ENCODE measurements at places on chromosomes 2 and 18.

GRCh38 chr18:79855147-79855933, 57.6 kb downstream of the KCNG2 start:
- H3K4me3 ChIP-seq, result no peak overlapping the region
- H3K27me3 ChIP-seq, result no peaks in the 10 kb centered on the region
- H3K36me3 ChIP-seq, result no peaks in the 10 kb centered on the region
- H3K4me1 ChIP-seq, result no peaks in the 10 kb centered on the region
- DNase-seq, result no peak

GRCh38 chr18:11980163-11980493, 1.2 kb upstream of the IMPA2 start:
- no peak for DNase-seq
- H3K4me3 ChIP-seq, result peak overlapping the region; percentile 43
- H3K4me1 ChIP-seq, result peaks cover 1% of the 10 kb centered on the region
- H3K27ac ChIP-seq, result no peak overlapping the region

- no peak overlapping the region for H3K4me3 ChIP-seq
- DNase-seq, result no peak
- no peaks in the 10 kb centered on the region for H3K27me3 ChIP-seq
- H3K36me3 ChIP-seq, result peaks cover 17% of the 10 kb centered on the region
- no peak overlapping the region for H3K27ac ChIP-seq
- no peaks in the 10 kb centered on the region for H3K4me1 ChIP-seq
These were observed 20.4 kb upstream of the BCL2 start for GRCh38 chr18:63339920-63340484.

DNA sequence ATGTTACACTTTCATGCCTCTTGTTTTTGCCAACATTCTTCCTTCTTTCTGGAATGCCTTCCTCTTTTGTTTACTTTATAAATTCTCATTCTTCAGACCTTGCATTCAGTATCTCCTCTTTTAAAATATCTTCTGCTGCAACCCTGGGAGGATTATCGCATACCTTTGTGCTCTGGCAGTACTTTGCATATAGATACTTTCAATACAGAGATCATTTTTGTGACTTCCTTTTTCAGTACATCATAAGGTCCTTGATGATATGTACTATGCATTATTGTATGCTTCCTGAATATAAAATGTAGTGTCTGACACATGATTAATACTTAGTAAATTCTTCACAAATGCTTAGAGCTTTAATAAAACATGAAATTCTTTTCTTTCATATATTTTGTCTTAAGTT, 538.7 kb downstream of the TRIB2 start:
- H3K4me1 ChIP-seq, result no peaks in the 10 kb centered on the region
- H3K27ac ChIP-seq, result no peak overlapping the region
- no peaks in the 10 kb centered on the region for H3K36me3 ChIP-seq
- no peaks in the 10 kb centered on the region for H3K27me3 ChIP-seq

DNA sequence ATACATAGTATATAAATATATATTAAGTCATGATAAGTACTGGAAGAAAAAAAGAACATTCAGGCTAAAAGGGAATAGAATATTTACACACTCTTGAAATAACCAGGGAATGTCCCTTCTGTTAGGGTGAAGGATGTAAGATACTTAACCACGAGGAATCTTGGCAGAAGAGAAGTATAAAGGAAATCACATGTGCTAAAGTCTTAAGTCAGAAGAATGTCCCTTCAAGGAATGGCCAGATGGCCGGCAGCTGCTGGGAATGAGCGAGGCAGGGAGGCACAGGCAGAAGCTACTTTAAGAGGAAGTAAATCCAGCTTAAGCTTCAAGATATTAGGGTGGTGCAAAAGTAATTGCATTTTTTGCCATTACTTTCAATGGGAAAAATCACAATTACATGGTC, 5.5 kb downstream of the CCDC102B start:
- no peak for DNase-seq
- no peaks in the 10 kb centered on the region for H3K36me3 ChIP-seq
- no peak overlapping the region for H3K4me3 ChIP-seq
- H3K27ac ChIP-seq, result no peak overlapping the region
- H3K27me3 ChIP-seq, result no peaks in the 10 kb centered on the region
- H3K4me1 ChIP-seq, result no peaks in the 10 kb centered on the region

GRCh38 chr2:120899771-120900170, 164.1 kb downstream of the GLI2 start:
- no peak for DNase-seq
- no peaks in the 10 kb centered on the region for H3K27me3 ChIP-seq
- no peak overlapping the region for H3K4me3 ChIP-seq
- peaks cover 4% of the 10 kb centered on the region for H3K4me1 ChIP-seq
- no peak overlapping the region for H3K27ac ChIP-seq

GRCh38 chr2:85468096-85468703, 49.7 kb downstream of the SH2D6 start:
- peaks cover 4% of the 10 kb centered on the region for H3K4me1 ChIP-seq
- no peaks in the 10 kb centered on the region for H3K36me3 ChIP-seq
- DNase-seq, result no peak

GRCh38 chr18:11762429-11762828, 73.4 kb downstream of the GNAL start:
- no peaks in the 10 kb centered on the region for H3K36me3 ChIP-seq
- DNase-seq, result no peak
- no peaks in the 10 kb centered on the region for H3K27me3 ChIP-seq
- H3K4me3 ChIP-seq, result no peak overlapping the region

GRCh38 chr18:49747876-49748275, 65.5 kb downstream of the ACAA2 start:
- H3K4me1 ChIP-seq, result no peaks in the 10 kb centered on the region
- no peak for DNase-seq
- H3K36me3 ChIP-seq, result no peaks in the 10 kb centered on the region
- no peaks in the 10 kb centered on the region for H3K27me3 ChIP-seq
- no peak overlapping the region for H3K27ac ChIP-seq
- no peak overlapping the region for H3K4me3 ChIP-seq

DNA sequence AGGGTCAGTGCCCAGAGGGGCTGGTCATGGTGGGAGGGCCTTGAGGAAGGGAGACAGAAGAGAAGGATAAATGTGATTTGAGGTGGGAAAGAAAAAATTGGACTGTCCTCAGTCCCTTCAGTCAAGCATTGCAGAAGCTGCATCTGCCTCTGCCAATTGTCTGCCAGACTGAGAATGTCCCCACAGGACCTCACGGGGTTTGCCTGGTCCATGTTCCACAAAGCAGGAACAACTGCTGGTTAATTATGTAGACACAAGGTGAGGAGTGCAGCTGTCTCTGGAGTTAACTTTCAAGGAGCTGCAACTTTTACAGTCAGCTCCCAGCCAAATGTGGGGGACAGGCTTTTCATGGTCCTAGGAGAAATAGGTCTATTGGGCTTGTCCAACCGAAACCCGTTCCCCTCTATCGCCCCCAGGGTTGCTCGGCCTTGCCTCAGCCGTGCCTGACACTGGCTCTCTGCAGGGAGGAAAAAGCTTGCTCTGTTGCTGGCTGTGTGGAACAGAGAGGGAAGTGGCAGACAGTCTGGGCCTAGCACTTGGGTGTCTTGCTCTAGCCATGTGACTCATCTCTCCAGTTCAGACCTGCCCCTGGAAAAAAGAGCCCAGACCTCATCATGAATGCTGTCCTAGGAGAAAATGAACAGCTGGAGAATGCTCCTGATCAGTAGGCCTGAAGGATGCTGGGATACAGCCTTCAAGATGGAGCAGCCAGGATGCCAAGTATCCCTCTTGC, 31.1 kb upstream of the PAX8 start:
- H3K36me3 ChIP-seq, result no peaks in the 10 kb centered on the region
- no peak for DNase-seq
- no peak overlapping the region for H3K4me3 ChIP-seq
- H3K27me3 ChIP-seq, result no peaks in the 10 kb centered on the region
- H3K27ac ChIP-seq, result no peak overlapping the region
